T-helper 17 cell (primary cell): ENCODE measurements at places on chromosomes 11 and 22. TPM values are rescaled to one million over a fixed set of nuclear protein-coding genes. Genes with fewer than 3 reads are reported as not detected.
A peak's percentile ranks its signal among the peaks of the same experiment; 100 is the strongest.

GRCh38 chr11:88508418-88508758, 170.9 kb upstream of the CTSC start:
- peak overlapping the region; percentile 84 for H3K4me3 ChIP-seq
- H3K4me1 ChIP-seq = peaks cover 13% of the 10 kb centered on the region
- H3K27ac ChIP-seq = no peak overlapping the region
- H3K36me3 ChIP-seq = peaks cover 15% of the 10 kb centered on the region
- peaks cover 69% of the 10 kb centered on the region for H3K27me3 ChIP-seq
- no peak for DNase-seq

DNA sequence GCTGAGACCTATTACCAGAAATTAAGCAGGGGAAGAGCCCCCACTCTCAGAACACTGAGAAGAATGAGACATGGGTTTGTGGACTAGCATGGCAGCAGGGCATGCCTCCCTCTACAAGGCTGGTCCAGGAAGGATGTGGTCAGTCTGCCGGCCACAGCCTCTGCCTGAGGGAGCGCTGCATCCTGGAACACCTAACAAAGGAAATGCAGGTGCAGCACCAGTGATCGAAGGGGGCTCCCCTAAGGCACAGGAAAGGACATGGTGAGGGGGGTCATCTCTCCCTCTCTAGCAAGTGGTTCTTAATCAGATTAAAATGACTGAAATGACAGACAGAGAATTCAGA, 40.6 kb upstream of the ARL14EP start:
- peaks cover 16% of the 10 kb centered on the region for H3K4me1 ChIP-seq
- DNase-seq = no peak
- H3K27ac ChIP-seq = peak overlapping the region; percentile 1

DNA sequence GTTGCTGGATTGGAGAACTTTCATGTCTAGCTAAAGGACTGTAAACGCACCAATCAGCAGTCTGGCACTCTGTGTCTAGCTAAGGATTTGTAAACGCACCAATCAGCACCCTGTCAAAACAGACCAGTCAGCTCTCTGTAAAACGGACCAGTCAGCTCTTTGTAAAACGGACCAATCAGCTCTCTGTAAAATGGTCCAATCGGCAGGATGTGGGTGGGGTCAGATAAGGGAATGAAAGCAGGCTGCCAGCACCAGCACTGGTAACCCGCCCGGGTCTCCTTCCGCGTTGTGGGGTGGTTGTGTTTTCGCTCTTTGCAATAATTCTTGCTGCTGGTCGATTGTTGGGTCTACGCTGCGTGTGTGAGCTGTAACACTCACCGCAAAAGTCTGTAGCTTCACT, 11.3 kb downstream of the MYO18B start:
- H3K36me3 ChIP-seq = no peaks in the 10 kb centered on the region
- DNase-seq = no peak
- no peak overlapping the region for H3K27ac ChIP-seq
- H3K4me1 ChIP-seq = peaks cover 12% of the 10 kb centered on the region

DNA sequence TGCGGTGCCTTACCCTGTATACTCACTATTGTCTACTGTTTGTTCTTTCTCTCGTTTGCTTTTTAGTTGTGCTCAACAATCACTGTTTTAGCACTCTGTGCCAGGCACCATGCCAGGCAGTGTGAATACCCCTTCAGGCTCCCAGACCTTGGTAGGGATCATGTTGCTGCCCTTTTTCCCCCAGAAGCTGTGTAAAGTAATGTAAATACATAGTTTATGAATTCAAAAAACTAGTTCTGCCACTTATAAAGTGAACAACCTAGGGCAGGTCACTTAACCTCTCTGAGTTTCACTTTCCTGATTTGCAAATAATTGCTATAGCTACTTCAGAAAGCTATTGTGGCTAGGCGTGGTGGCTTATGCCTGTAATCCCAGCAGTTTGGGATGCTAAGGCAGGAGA, 81.0 kb upstream of the CTSC start:
- no peak overlapping the region for H3K4me3 ChIP-seq
- H3K4me1 ChIP-seq = peaks cover 51% of the 10 kb centered on the region
- DNase-seq = no peak

GRCh38 chr11:72642043-72642883, 32.0 kb downstream of the PDE2A start:
- peaks cover 25% of the 10 kb centered on the region for H3K27me3 ChIP-seq
- H3K4me1 ChIP-seq = peaks cover 12% of the 10 kb centered on the region
- DNase-seq = no peak
- no peaks in the 10 kb centered on the region for H3K36me3 ChIP-seq
- no peak overlapping the region for H3K27ac ChIP-seq
- H3K4me3 ChIP-seq = no peak overlapping the region

DNA sequence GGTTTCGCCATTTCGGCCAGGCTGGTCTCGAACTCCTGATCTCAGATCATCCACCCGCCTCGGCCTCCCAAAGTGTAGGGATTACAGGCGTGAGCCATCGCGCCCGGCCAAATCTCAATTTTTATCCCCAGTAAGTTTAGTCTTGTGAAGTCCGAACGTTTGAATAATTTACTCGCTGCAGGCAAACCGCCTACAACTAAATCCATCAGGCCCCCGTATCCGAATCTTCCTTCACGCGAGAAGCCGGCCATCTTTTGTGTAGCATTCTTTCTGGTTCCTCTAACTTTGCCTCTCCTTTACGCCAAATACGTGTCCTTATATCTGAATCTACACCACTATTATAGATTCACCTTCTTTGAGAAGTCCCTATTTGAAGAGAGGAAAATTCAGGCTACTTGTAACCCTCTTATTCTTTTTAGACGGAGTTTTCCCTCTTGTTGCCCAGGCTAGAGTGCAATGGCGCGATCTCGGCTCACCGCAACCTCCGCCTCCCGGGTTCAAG, 581 bp upstream of the EIF3L start:
- peaks cover 27% of the 10 kb centered on the region for H3K4me1 ChIP-seq
- DNase-seq = no peak

GRCh38 chr22:46479046-46479445, 58.4 kb downstream of the CELSR1 start:
- DNase-seq = no peak
- H3K27me3 ChIP-seq = peaks cover 34% of the 10 kb centered on the region
- H3K4me1 ChIP-seq = peaks cover 11% of the 10 kb centered on the region
- H3K36me3 ChIP-seq = peaks cover 4% of the 10 kb centered on the region
- H3K4me3 ChIP-seq = no peak overlapping the region
- no peak overlapping the region for H3K27ac ChIP-seq

GRCh38 chr11:75223954-75224643, 16.5 kb upstream of the TPBGL start:
- H3K27ac ChIP-seq = no peak overlapping the region
- H3K4me1 ChIP-seq = no peaks in the 10 kb centered on the region
- DNase-seq = no peak
- H3K27me3 ChIP-seq = peaks cover 5% of the 10 kb centered on the region
- H3K4me3 ChIP-seq = no peak overlapping the region
- H3K36me3 ChIP-seq = no peaks in the 10 kb centered on the region

- H3K4me3 ChIP-seq = peak overlapping the region; percentile 86
- H3K27me3 ChIP-seq = no peaks in the 10 kb centered on the region
Observed at GRCh38 chr11:73995731-73996130, 13.1 kb upstream of the UCP2 start.

DNA sequence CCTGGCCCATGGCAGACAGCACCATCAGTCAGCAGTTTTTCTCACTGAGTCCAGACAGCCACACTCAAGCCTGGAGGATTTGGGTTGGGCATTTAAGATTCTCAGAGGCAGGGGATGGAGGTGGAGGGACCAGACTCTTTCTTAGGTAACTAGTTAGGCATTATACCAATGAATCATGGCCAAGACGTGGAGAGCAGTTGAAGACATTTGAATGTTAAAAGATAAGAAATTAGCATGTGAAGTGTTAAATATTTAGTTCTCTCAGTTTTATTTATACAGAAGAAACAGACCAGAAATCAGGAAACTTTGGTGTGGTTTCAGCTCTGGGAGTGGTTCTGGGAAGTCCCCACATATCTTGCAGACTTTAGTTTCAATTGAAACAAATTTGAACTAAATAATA, 9.9 kb downstream of the GTF2H1 start:
- peak overlapping the region; percentile 99 for H3K27ac ChIP-seq
- no peak for DNase-seq
- peaks cover 47% of the 10 kb centered on the region for H3K4me1 ChIP-seq
- peak overlapping the region; percentile 83 for H3K4me3 ChIP-seq
- no peaks in the 10 kb centered on the region for H3K27me3 ChIP-seq
- H3K36me3 ChIP-seq = peaks cover 11% of the 10 kb centered on the region

DNA sequence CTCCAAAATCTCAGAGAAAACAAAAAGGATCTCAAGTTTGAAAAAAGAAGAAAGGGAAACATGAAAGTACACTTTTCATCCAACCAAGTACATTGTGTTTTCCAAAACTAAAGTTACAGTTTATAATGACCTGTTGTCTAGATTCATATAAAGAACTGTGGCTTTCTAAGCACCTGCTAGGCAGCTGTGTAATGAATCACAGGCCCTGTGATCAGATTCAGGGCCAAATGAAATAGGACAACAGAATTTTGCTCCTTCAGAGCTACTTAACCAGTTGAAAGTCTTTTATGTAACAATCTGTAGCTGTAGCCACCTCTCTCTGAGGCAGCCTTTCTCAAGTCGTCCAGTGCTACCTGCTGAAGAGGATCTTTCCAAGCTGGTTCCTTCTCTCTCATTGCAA, 960.0 kb upstream of the RAG2 start:
- no peaks in the 10 kb centered on the region for H3K36me3 ChIP-seq
- no peaks in the 10 kb centered on the region for H3K27me3 ChIP-seq
- H3K4me1 ChIP-seq = no peaks in the 10 kb centered on the region
- H3K27ac ChIP-seq = no peak overlapping the region

Gene CTTN
- total RNA-seq = 52.3 TPM

Gene IGF2
- total RNA-seq = 0.77 TPM

Gene FERMT3
- 182 TPM for total RNA-seq

- no peak overlapping the region for H3K27ac ChIP-seq
- H3K36me3 ChIP-seq = no peaks in the 10 kb centered on the region
- peaks cover 2% of the 10 kb centered on the region for H3K4me1 ChIP-seq
- no peak for DNase-seq
Observed at GRCh38 chr22:29798318-29798717, 31.1 kb downstream of the UQCR10 start.

DNA sequence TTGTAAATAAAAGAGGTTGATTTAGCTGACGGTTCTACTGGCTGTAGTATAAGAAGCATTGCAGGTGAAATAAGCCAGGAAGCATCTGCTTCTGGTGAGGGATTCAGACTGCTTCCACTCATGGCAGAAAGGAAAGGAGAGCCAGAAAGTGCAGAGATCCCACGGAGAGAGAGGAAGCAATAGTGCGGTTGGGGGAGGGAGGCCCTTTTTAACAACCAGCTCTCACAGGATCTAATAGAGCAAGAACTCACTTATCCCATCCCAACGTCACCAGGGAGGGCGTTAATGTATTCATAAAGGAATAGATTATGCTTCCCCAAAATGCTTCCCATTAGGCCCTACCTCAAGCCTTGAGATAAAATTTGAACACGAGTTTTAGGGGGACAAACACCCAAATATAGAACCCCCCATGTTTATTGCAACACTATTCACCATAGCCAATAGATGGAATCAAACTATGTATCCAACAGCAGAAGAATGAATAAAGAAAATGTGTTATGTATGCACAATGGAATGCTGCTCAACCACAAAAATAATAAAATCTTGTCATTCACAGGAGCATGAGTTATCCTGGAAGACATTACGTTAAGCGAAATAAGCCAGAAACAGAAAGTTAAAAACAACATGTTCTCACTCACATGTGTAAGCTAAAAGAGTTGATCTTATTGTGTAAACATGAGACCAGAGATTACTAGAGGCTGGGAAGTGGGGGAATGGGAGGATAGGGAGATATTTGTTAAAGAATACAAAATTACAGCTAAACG, 908.3 kb upstream of the ANO3 start:
- H3K27ac ChIP-seq = no peak overlapping the region
- no peaks in the 10 kb centered on the region for H3K4me1 ChIP-seq
- no peaks in the 10 kb centered on the region for H3K27me3 ChIP-seq

Gene NEFH
- total RNA-seq = 0.15 TPM

DNA sequence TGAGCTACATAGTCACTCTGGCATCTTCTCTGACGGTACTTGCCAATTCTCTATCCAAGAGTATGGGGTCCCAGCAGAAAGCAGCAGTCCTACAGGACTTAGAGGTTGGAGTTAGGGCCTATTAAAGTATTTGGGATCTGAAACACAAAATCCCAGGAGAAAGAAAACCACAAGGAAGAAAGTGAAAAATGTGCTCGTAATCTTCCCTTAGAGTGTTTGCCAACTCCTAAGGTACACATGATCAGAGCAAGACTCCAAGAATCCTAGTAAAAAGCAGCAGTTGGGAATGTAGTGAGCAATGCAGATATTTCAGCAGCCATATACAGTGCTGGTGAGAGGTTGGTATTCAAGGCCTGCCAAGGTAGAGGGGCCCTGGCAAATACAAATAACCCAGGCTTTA, 71.6 kb downstream of the EXT2 start:
- H3K36me3 ChIP-seq = peaks cover 6% of the 10 kb centered on the region
- no peak overlapping the region for H3K27ac ChIP-seq
- H3K4me1 ChIP-seq = peaks cover 18% of the 10 kb centered on the region
- H3K4me3 ChIP-seq = no peak overlapping the region
- H3K27me3 ChIP-seq = no peaks in the 10 kb centered on the region

DNA sequence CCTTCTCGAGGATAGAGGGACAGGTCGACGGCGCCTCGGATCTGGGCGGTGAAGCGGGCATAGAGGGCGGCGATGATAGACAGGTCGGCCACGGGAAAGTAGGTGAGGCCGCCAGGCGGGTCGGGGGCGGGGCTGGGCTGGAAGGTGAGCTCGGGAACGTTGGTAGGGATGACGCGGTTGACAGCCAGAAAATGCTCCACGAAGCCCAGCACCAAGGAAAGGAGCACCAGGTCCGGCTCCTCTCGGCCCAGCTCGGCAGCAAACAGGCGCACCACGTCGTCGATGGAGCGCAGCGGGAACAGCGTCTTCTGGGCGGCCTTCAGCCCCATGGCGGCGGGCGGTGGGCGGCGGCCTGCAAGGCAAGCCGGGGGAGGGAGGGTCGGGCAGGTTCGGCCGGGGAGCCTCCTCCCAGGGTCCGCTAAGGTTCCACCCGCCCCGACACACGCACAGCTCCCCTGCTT, 540 bp downstream of the MEN1 start:
- H3K36me3 ChIP-seq = peaks cover 5% of the 10 kb centered on the region
- no peaks in the 10 kb centered on the region for H3K27me3 ChIP-seq
- H3K4me1 ChIP-seq = peaks cover 21% of the 10 kb centered on the region
- peak overlapping the region; percentile 97 for H3K4me3 ChIP-seq
- peak overlapping the region; percentile 92 for H3K27ac ChIP-seq
- DNase-seq = no peak

GRCh38 chr22:28094771-28095170, 175.7 kb upstream of the PITPNB start:
- peaks cover 15% of the 10 kb centered on the region for H3K27me3 ChIP-seq
- no peaks in the 10 kb centered on the region for H3K36me3 ChIP-seq
- H3K27ac ChIP-seq = no peak overlapping the region
- H3K4me1 ChIP-seq = no peaks in the 10 kb centered on the region

Gene VPREB1
- not detected for total RNA-seq

- H3K27ac ChIP-seq = peak overlapping the region; percentile 99
- H3K36me3 ChIP-seq = peaks cover 4% of the 10 kb centered on the region
- peaks cover 33% of the 10 kb centered on the region for H3K4me1 ChIP-seq
- H3K4me3 ChIP-seq = peak overlapping the region; percentile 100
- no peak for DNase-seq
- no peaks in the 10 kb centered on the region for H3K27me3 ChIP-seq
Observed at GRCh38 chr11:1854949-1855885, 2.3 kb downstream of the LSP1 start.

Gene PRG3
- total RNA-seq = not detected
